ENCODE measurements at places on chromosomes 2 and 18.
A peak's percentile ranks its signal among the peaks of the same experiment; 100 is the strongest.

GRCh38 chr2:53058526-53058925, 709.1 kb upstream of the CHAC2 start:
- DNase-seq = no peak

DNA sequence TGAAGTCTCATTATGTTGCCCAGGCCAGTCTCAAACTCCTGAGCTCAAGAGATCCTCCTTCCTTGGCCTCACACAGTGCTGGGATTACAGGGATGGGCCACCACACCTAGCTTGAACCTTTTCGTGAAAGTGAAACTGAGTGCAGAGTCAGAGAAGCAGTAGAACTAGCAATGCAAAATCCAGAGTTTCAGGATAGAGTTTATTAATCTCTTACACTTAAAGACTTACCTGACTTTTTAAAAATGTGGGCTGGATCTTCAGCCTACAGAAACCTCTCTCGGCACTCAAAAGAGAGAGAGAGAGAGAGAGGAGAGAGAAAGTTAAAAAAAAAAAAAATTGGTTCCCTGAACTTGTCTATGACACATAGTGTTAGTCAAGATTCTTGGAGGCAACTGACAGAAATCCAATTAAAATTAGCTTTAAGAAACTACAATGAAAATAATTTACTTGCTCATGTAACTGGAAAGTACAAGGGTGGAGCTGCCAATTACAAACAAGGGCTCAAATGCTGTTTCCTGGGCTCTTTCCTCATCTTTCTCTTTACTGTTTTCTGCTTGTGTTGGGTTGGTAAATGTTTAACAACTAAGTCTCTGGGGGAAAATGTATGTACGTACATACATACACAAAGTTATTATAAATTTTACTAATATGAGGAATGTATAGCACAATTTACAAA, 98.1 kb upstream of the CERS6 start:
- no peak for DNase-seq

- DNase-seq = peak; percentile 62
Observed at GRCh38 chr18:6004683-6005082, 109.4 kb upstream of the TMEM200C start.

GRCh38 chr2:232497348-232497747, 9.7 kb upstream of the ECEL1 start:
- DNase-seq = no peak

- no peak for DNase-seq
Observed at GRCh38 chr2:74493546-74493945, 5.9 kb downstream of the LBX2 start.

DNA sequence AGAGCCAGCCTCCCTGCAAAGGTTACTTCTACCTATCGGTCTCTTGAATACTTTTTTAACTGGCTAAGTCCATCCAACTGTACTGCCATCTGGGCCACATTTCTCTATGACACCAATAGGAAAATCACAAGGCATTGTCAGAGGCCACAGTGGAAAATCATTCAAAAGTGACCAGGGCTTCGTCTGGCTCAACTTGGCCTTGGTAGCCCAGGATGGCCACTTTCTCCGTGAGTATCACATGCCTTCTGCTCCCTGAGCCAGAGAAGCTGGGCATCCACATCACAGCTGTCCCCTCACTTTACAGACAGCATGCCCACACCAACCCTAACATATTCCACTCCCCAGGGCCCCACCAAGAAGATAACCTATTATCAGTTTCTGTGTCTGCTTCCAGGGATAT, 5.8 kb downstream of the CIB4 start:
- DNase-seq = no peak

DNA sequence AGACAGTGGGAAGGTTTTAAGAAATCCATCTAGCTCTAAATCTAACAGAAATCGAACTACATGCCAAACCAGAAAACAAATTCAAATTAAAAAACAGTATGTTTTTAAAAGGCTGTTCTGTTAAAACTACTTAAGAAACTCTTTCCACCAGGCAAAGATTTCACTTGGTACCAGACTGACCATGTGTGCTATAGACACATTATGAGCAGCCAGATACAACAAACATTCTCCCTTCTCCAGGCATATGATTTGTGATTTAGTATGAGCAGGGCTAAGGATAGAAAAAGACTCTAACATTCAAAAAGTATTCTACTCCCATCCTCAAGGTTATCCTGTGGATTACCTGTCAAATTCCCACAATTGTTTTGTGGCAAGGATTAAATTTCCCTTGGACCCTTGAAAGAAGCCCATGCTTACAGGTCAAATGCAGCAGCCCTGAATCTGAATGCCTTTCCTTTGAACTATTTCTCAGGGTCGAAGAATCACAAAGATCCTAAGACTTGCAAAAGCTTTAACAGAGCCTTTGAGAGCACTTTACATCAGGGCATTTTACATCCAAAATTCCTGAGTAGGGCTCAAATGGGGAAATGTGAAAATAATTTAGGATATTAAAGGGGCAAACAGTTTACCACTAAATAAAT, 42.5 kb upstream of the TTC32 start:
- no peak for DNase-seq

GRCh38 chr18:61031626-61032025, 301.6 kb upstream of the CDH20 start:
- no peak for DNase-seq

GRCh38 chr2:60966507-60967405, 50.8 kb upstream of the PEX13 start:
- no peak for DNase-seq

DNA sequence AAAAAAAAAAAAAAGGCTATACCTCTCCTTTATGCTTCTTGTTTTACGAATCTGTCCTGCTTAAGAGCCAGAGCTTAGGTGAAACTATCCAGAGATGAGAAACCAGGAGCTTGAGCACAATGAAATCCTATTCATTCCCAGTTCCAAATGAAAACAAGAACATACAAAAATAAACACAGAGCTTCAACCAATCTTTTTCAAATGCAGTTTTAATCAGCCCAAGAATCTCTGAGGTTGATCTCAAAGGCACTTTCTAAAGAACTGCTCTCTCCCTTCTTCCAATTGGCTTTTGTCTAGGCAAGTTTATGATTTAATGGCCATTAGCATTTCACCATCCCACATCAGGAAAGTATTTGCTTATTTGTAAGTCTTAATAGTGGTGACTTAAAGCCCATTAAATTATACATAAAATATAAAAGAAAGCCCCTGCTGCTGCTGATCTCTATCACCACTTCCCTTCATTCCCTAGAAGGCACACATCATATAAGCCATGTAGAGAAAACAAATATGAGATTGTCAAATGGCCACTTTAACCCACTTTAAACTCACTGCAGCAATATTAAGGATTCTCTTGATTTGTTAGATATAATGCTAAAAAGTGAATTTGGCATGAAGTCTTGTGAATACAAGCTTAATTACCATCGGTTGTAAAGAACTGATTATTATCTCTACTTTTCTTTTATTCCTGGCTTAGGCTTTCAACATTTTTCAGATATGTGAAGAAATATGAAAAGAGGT, 29.3 kb upstream of the SCN9A start:
- no peak for DNase-seq

GRCh38 chr2:101710471-101711318, 13.2 kb downstream of the MAP4K4 start:
- peak; percentile 20 for DNase-seq

GRCh38 chr2:46967990-46968647, 52.5 kb upstream of the MCFD2 start:
- peak; percentile 33 for DNase-seq

DNA sequence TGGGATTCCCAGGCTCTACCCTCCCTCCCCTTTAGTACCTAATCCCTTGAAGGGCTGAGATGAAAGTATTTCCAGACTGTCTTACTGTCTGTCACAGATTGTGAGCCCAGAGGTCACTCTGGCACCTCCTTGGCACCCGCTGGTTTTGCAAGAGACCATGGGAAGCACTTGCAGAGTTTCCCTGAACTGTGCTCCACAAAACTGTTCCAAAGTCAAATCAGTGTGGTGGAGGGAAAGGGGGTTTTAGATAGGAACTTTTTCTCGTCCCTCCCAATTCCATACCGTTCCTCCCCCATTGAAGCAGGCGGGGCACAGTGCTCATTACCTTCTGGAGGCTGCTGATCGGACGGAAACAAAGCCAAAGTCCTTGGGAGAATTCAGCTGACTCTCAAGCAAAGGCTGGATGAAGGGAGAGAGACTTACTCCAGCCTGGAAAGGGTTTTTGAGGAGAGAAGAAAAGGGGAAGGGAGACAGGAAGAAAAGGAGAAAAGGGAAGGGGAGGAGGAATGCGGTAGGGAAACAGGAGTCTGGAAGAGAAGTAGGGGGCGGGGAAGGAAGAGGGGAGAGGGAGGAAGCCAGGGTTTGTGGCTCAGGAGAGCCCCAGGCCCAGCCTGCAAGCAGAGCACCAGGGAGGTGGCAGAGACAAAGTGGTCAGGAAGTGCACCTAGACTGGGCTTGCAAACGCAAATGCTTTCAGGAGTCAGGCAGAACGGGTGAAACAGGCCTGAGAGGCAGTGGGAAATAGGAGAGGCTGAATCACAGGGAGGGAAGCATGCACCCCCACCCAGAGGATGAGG, 88.4 kb upstream of the SP3 start:
- no peak for DNase-seq

DNA sequence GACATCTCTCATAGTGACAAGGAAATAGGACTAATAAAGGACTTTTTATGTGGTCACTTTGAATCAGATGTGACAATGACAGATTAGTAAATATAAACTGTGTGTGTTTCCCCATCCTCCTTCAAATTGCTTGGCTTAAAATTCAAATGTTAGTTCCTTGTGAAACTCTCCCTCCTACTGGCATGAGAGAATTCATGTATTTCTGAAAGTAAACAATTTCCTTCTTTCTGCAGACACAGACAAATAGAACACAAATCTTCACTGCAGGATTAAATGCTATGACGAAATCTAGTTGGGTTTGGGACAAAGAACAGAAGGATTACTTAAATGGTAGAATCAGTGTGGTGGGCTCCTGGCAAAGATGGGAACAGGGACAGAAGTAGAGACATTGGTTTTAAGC, 328.7 kb upstream of the FAM98A start:
- no peak for DNase-seq

- DNase-seq = no peak
Observed at GRCh38 chr2:74001781-74002504, 17.2 kb downstream of the TET3 start.

DNA sequence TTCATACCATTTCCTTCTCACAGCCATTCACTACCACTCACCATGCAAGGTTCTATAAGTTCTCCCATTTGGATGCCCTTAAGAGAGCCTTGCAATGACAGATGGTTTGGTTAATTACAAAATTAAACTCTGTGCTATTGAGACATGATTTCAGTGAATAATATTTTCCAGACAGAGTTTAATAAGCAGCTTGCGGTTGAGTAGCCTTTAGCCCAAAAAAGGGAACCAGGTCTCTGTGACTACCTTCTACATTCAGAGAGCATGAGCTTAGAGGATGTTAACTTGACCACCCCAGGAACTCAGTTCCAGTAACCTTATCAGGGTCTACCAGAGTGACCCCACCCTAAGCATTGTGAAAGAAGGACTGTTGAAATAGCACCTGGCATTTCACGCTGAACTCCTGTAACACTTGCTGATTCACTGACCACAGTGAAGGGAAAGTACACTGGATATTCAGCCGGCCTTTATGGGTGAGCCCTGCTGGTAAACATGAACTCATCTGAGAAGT, 1173.1 kb upstream of the ZEB2 start:
- peak; percentile 93 for DNase-seq

GRCh38 chr18:51610481-51610880, 413.0 kb upstream of the MEX3C start:
- no peak for DNase-seq

- DNase-seq = no peak
Observed at GRCh38 chr2:207816546-207816945, 46.8 kb upstream of the FZD5 start.

DNA sequence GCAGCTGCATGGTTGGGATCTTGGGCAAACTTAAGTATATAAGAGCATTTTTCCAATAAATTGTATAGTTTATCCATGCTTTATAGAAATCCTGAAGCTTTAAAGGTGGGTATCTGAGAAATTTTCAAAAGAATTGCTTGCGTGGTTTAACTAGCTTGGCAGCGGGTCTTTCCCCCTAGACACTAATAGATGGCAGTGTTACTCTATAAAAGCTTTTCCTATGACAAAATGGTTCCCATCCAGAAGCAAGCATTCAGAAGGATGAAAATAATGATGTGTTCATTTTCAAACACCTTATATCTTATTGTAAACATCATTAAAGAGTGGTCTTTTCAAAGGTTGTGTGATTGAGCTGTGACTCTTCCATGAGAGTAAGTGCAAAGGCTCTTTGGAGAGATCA, 45.9 kb downstream of the KDM3A start:
- no peak for DNase-seq

GRCh38 chr2:178296394-178297090, 102.2 kb downstream of the OSBPL6 start:
- no peak for DNase-seq

GRCh38 chr2:172395503-172395902, 31.9 kb upstream of the ITGA6 start:
- peak; percentile 80 for DNase-seq

GRCh38 chr2:236935083-236935482, 150.6 kb upstream of the COPS8 start:
- no peak for DNase-seq

- no peak for DNase-seq
Observed at GRCh38 chr2:88832311-88832991, 141.0 kb downstream of the RPIA start.

DNA sequence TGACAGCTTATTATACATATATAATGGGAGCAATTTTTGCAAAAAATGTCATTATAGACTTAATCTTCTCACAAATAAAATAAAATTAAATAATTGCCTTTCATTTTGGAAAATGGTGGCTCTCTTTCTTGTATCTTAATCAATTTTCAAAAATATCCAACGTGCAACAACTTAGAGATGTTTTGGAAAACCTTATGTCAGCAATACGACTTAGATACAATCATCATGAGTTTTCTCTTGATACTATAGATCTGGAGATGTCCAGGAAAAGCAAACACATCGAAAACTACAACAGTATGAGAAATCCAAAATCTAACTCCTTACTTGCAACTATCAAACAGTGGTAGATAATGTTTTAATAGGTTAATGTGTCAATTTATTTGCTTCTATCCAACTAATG, 1529.0 kb downstream of the LRP1B start:
- DNase-seq = no peak

GRCh38 chr2:2919026-2919425, 458.6 kb downstream of the EIPR1 start:
- no peak for DNase-seq

DNA sequence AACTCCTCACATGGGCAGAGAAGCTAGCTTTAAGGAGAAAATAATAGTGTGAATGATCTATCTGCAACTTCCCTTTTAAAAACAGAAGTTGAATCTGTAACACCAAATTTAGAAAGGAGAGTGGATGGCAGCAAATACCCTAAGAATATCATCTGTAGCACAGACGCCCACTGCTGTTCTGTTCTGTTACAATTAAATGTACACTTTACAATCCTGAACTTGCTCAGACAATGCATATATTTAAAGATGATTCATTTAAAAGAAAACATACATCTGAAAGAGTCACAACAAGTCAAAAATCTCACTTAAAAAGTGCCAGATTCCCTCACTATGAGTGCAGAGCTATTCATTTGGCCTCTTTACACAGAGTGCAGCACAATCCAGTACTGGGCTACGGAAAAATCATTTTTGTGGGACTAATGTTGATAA, 8.0 kb upstream of the SERTAD2 start:
- peak; percentile 83 for DNase-seq

GRCh38 chr18:8799596-8800441, 94.5 kb downstream of the MTCL1 start:
- no peak for DNase-seq
